ENCODE measurements at places on chromosomes 5 and 9. TPM values are rescaled to one million over a fixed set of nuclear protein-coding genes. Genes with fewer than 3 reads are reported as not detected.

The PDE6A gene
- total RNA-seq, result 0.18 TPM

DNA sequence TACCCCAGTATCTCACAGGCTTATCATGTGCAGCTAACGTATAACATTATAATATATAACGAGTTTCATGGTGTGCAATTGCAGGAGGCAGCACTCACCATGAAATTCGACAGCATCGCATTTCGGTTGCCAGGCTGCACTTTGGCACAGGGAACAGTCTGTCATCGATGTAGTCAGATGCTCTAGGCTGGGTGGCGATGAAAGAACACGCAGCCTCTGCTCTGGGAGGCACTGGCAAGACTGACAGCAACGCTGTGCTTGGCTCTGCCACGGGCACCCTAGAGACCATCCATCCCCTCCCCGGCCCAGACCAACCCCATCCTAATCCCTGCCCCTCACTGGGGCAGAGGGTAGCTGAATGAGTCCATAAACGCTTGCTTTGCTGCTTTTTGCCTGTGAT lies 290.8 kb downstream of the MED10 start:
- H3K36me3 ChIP-seq, result no peaks in the 10 kb centered on the region
- H3K4me1 ChIP-seq, result no peaks in the 10 kb centered on the region
- no peak overlapping the region for H3K4me3 ChIP-seq

DNA sequence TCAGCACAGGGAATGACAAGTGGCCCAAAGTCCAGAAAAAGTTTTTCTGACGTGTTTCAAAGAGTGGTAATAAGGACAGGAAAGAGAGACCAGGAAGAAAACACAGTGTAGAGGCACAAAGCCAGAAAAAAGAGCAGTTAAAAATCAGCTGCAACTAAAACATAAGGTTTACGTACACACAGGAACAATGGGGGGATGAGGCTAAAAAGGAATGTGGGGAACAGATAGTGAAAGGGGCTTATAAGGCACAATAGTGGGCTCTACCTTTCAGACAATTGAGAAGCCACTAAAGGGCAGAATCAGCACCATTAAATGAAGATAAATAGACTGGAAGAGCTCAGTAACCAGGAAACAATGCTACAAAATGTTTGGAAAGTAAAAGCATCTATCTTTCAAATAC lies 5.5 kb downstream of the ELP1 start:
- H3K27ac ChIP-seq, result no peak overlapping the region
- no peaks in the 10 kb centered on the region for H3K27me3 ChIP-seq
- no peak for DNase-seq

DNA sequence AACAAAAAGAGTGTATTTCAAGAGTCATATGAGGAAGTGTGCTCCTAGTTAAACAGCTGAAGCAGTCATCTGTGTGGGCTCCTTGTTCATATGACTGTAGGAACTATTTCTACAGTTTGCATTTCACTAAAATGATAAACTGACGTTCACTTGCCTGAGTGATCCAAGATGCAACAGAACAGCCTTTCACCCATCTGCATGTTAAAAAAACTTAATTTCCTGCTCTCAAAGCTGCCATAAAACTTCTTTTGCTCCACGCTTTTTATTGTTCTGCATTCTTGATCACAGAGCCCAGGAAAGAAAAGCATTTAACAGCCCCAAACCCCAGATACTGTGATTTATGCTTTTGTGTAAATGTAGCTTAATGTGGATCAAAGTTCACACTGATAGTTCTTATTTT lies 43.9 kb downstream of the ZNF608 start:
- peaks cover 92% of the 10 kb centered on the region for H3K4me1 ChIP-seq
- H3K4me3 ChIP-seq, result no peak overlapping the region
- peak overlapping the region; percentile 67 for H3K27ac ChIP-seq
